Keratinocyte (primary cell): ENCODE measurements at places on chromosomes 1 and 21.

DNA sequence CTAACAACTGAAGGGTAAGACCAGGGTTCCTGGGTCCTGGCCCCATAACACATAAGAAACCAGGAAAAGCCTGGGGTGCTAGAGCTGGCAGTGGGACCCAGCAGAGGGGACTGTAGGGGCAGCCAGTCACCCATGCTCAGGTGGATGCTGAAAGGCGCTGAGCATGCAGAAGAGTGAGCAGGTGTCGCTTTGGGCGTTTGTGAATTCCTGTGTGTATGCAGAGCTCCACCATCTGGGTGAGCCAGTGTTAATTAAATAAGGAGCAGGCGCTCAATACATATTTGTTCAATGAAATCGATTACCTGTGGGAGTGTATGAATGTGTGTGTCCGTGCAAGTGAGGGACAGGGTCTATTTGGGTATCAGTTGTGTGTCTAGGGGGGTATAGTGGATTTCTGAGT, 499 bp downstream of the C1QA start:
- DNase-seq, result no peak

DNA sequence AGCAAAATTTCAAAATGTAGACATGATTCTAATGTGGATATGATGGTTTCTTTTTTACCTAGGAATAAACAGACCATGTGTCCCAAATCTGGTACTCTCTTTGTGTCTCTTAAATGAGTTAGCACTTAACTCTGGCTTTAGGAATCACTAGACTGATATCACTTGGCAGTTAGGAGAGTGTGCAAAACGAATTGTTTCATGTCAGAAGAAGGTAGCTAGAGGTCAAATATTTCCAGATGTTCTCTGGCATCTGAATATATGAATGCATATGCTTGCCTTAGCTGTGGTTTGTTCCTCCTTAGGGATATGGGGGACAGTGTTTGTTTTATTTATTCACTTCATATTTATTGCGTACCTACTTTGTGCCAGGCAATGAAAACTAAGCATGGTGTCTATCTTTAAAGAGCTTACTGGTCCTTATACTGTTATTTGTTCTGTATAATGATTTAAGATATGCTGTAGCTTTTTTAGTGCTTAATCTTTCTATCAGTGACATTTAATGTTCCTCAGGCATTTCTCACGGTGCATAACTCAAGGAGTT, 65.2 kb downstream of the LRRC8C start:
- DNase-seq, result no peak

GRCh38 chr1:150121236-150121862, 28.4 kb upstream of the PLEKHO1 start:
- DNase-seq, result no peak

GRCh38 chr1:10601342-10602070, 126.8 kb downstream of the PEX14 start:
- no peak for DNase-seq

GRCh38 chr1:201479201-201479730, 10.3 kb upstream of the PHLDA3 start:
- no peak for DNase-seq

DNA sequence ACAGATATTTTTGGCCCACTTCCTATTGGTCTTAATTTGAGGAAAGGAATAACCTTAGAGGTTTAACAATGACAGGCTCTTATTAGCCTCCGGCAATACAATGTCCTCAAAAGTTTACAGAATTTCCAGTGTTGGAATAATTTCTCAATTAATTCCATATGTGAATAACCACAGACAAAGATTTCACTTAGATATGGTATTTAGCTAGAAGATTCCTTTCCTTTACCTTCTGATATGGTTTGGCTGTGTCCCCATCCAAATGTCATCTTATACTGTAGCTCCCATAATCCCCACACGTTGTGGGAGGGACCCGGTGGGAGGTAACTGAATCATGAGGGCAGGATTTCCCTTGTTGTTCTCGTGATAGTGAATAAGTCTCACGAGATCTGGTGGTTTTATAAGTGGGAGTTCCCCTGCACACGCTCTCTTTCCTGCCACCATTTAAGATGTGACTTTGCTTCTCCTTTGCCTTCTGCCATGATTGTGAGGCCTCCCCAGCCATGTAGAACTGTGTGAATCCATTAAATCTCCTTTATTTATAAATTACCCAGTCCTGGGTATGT, 54.9 kb upstream of the RGS7 start:
- DNase-seq, result no peak

DNA sequence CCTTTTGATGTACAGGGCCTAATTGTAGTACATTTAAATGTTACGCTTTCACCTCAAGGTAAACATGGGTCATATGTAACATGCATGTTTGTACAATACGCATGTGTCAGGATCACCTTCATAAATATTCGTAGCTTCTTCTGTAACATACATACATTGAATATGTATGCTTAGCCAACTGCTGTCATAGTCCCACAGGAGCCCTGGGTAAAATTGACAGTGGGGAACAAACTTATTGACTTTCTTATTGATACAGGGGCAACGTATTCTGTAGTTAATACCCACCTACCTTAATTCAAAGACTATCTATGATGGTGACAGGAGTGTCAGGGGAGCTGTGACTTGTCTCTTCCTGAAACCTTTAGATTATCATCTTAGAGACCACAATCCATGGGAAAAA, 3.7 kb upstream of the REN start:
- DNase-seq, result no peak

DNA sequence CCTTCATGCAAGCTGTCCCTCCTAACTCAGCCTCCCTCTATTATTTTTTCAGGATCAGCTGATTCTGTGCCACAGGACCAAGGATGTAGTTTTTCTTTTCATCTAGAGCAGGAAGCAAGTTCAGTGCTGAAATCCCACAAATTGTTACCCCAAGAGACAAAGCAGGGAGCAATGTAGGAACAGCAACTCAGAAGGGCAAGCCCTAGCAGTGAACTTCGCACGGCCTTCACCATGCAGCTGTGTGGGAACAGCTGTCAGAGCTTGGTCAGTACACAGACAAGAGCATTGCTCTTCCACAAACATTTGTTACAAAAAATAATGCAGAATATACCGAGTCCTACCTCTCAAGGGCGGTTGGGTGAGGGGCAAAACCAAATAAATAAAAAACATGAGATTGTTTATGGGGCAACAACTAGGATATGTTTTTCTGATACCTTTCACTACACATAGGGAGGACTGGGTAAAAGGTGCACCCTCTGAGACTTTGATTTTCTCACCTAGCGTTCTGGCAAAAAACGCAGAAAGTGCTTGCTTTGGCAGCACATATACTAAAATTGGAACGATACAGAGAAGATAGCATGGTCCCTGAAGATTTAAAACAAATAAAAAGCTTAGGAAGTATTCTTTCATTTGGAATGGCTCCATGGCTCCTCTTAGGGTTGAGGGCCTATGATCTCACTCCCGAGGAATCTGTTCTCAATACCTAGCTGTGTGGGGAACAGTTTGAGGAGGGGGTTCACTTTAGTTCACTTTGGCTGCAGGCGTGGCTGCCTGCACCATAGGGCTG, 37.1 kb upstream of the ANGPTL7 start:
- DNase-seq, result no peak
